Heart right ventricle (tissue), 16 donors: ENCODE measurements at places on chromosomes 6 and 20. TPM values are rescaled to one million over a fixed set of nuclear protein-coding genes. Genes with fewer than 3 reads are reported as not detected.
A peak's percentile ranks its signal among the peaks of the same experiment; 100 is the strongest.

The KIFC1 gene
- total RNA-seq, result 0.09 TPM

The KIAA0408 gene
- 1.1 TPM for total RNA-seq

The PNLDC1 gene
- total RNA-seq, result not detected

The NKAIN4 gene
- total RNA-seq, result not detected

The IL17F gene
- not detected for total RNA-seq

The SLC17A2 gene
- total RNA-seq, result not detected

The CAP2 gene
- total RNA-seq, result 184 TPM

The GSTA2 gene
- total RNA-seq, result not detected

The C6orf132 gene
- 2.5 TPM for total RNA-seq

DNA sequence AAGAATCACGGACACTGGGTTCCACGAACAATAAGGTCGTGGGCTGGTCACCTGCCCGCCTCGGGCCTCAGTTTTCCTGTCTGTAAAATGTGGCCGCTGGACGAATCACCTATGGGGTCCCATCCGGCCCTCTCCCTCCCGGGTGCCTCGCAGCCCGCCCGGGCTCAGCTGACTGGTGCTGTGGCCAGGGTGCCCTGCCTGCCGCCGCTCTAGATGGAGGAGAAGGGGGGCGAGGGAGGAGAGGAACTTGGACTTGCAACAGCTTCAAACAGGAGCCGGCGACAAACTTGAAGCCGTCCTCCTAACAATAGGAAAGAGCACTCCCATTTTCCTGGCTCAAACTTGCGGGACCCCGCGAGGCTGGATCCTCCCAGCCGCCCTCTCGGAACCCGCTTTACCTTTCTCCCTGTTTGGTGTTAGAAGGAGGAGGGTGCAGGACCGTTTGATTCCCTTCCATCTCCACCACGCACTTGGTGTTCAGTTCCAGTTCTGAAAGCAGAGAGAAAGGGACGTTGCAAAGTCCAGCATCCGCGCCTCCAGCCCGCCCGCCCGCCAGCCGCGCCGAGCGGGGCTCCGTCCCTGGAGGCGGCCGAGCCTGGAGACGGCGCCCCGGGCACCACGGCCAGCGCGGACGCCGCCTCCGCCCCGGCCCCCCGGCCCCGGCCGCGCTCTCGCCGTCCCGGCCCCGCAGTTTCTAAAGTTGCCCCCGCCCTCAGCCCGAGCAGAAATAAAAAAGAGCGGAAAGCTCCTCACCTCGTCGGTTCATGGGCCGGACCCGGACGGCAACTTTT lies 584 bp downstream of the KIF13A start:
- peak; percentile 67 for DNase-seq

- no peak for DNase-seq
These were observed 357.5 kb downstream of the HDGFL1 start for GRCh38 chr6:22926790-22927354.

DNA sequence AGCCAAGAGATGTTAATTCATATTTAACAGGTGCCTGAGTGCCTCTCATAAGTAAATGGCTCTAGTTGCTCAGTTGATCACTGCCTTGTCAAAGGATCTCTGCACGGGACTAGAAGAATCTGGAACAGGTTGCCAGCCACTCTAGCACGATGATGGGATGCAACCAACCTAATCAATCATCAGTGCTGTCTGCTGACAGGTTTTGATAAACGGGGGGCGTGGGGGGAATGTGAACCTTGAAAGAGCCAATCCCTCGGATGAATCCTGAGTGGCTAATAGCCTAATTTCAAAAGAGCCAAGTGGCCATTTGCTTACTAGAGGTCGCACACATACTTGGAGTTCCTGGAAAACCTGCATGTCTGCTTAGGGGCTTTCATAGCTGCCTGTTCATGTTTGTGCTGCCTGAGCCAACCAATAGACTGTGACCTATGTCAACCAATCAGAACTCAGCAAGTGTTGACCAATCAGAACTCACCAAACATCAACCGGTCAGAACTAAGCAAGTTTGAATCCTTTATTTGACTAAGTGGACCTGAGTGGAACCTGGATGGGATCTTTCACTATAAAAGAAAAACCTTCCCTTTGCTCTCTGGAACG lies 43.5 kb upstream of the ECI2 start:
- no peak for DNase-seq

- no peak for DNase-seq
These were observed 122.8 kb upstream of the MAFB start for GRCh38 chr20:40811660-40812414.

DNA sequence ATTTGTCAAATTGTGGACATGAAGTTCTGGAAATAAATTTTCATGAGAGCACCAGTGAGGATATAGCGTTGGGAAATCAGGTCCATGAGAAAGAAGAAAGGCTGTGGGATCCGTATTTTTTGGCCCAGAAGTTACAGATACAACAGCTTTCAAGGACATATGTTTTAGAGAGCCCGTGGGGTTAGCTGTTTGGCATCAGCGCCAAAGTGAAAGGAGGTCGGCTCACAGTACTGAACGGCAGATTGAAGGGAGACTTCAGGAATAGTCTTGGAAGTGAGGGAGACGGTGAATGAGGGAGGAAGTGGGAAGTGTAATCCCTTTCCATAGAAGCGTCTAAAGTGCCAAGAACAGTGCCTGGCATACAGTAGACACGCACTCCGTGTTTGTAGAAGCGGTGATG lies 31.8 kb downstream of the ZDHHC14 start:
- DNase-seq, result no peak

DNA sequence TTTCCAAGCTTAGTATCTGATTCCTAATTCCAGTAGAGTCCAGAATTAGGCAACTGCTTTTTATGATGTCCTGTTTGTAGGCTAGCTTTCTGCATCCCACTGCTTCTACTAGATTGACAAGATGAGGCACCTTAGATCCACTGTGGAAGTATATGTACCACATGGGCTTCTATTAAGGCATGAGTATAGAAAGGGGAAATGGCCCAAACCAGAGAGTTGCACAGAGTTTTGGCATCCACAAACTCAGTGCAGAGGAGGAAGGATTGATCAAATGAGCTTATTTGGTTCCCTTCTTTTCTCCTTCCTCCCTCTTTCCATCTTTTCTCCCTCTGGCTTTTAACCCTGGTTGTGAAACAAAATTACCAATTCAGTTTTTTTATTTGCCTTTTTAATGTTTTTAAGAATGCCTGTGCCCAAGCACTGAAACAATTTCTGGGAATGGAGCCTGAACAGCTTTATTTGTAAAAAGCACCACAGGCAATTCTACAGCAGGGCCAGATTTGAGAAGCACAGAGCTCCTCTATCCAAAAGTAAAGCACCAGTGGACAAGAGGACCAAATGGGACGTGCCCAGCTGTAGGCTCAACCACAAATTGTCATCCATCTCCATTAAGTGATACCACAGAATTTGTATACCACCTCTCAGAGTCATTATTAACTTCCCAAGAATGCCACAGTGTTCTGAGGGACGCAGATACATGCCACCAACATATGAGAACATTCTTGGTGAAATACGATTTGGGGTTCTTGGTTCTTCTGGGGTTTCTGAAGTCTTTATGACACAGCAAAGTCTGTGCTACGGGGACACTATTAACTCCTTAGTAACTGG lies 969.1 kb downstream of the KIF16B start:
- no peak for DNase-seq

- DNase-seq, result no peak
These were observed 40.5 kb upstream of the ZBTB24 start for GRCh38 chr6:109523478-109523877.

DNA sequence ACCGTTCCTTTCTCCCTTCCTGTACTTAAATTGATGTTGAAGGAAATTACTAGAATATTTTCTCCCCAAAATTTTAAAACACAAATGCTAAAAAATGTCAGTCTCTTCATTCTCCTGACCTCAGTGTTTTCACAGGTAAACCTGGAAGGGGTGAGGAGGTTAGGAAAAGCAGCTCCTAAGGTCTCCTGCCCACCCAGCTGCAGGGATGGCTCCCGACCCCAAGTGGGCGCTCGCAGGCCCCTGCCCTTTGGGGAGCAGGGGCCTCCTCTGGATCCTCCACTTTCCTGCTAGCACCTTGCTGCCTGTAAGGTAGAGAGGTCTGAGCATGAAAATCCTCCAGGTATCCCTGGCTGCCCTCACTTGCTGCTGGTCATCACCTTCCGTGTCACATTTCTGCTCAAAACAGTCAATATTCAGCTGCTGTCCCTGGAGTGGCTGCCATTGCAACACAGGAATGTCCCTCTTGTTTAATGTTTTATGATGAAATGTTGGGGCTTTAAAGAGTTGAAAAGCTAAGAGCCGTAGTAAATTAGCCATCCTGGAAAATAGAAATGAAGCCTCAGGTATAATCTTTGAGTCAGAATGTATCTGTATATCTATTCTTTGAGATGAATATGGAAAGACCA lies 10.9 kb upstream of the HSP90AB1 start:
- DNase-seq, result no peak

- DNase-seq, result no peak
These were observed 12.1 kb upstream of the IP6K3 start for GRCh38 chr6:33758815-33759216.

DNA sequence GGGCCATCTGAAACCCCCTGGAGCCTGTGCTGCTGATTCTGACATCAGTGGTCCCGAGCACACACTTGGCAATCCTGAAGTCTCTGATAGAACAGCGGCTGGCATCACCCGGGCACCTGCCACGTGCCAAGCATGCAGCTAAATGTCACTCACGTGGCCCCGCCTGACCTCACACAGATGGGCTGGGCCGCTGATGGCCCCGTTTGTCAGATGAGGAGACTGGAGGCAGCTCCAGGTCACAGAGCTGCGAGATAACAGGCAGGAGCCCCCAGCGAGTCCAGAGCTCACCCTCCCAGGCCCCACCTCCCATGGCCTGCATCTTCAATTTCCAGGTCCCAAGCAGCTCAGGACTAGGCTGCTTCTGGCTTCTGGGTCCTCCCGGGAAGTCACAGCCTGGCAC lies 67.2 kb downstream of the YTHDF1 start:
- peak; percentile 1 for DNase-seq
